ENCODE measurements at places on chromosomes 6 and 20.

- no peak for DNase-seq
These were observed 136.5 kb downstream of the ELOVL4 start for GRCh38 chr6:79810871-79811270.

- no peak for DNase-seq
These were observed 208.6 kb upstream of the MCHR2 start for GRCh38 chr6:100202417-100203194.

DNA sequence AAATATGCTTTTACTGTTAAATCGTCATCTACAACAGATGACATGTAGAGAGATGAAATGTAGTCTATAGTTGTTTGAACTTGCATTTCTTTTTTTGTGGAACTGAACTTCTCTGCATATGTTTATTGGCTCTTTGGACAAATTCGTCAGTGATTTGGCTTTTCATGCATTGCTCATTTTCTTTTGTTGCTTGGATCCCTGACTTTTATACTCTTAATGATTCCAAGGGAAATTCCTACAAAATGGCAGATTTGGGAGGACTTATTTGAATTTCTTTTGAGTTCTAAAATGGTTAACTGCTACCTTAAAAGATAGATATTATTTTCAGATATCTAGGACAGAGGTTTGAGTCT is 65.4 kb downstream of the UTRN start:
- no peak for DNase-seq

DNA sequence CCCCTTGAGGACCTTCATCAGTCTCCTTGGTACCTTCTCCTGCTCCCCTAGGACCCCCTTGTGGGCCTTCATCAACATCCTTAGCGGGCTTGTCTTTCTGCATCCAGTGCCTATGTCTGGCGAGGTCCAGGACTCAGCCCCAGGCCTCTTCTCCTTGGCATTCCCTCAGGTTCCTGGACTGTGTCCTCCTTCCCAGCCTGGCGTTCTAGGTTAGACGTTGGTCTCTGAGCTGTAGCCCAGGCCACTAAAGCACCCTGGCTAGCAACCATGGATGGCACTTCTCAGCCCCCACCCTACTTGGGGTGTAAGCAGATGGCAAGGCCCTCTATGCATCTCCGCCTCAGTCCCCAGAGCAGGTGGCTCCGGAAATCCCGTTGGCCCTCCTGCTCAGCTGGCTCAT is 51.5 kb upstream of the NNAT start:
- DNase-seq = no peak

- no peak for DNase-seq
These were observed 34.6 kb upstream of the SPACA1 start for GRCh38 chr6:88013015-88013414.

DNA sequence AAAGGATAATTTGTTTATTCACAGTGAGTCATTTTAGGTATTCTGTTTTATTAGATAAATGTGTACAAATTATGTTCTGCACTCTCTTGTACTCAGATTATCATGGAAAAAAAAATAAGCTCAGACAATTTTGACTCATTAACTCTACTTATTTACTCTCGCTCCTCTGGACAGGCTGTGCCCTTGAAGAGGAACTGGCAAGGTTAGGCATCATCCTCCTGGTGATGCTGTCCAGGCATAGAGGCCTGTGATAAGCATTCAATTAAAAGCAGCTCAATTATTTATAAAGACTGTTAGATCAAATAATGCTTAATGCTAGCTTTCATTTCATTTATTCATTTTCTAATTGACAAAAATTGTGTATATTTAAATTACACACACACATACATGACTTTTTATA is 518.5 kb downstream of the TENT5A start:
- no peak for DNase-seq

DNA sequence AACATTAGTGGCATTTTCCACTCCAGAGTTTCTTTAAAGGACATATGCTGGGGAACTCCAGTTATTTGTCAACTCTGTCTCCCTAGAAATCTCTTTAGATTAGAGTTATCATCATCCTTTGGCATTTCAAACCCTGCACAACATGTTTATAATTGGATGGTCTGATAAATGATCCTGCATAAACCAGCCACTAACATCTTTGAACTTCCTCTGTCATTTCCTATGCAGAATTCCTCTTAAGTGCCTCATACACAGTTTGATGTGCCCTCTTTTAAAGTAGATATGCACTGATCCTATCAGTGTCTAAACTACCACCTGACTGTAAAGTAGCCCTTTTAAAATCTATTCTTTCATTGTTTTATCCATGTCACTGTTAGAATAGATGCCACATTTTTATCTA is 306.3 kb upstream of the IRAK1BP1 start:
- no peak for DNase-seq

DNA sequence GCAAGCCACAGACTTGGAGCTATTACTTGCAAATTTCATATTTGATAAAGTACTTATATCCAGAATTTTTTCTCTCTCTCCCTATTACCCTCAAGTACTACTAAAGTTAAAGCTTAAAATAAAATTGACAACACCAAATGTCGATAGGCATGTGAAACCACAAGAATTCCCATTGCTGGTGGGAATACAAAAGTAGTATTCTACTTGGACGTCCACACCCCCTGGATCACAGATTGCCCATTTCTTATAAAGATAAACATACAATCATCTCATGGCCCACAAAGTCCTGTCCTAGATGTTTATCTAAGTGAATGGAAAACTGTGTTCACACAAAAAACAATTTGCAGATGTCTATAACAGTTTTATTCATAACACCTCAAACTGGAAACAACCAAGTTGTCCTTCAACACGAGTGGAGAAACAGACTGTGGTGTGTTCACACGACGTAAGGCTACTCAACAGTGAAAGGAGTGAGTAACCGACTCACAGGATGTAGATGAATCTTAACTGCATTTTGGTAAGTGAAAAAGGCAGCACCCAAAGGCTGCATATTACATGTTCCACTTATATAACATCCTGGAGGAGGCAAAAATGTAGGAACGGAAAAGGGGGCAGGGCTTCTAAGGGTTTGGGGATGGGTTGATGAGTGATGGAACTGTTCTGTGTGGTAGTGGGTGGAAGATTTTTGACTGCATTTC is 297.4 kb downstream of the THBS2 start:
- no peak for DNase-seq

GRCh38 chr20:8764344-8764962 is 304.4 kb upstream of the PLCB4 start:
- no peak for DNase-seq

GRCh38 chr6:151359486-151359885 is 31.9 kb downstream of the ZBTB2 start:
- no peak for DNase-seq

DNA sequence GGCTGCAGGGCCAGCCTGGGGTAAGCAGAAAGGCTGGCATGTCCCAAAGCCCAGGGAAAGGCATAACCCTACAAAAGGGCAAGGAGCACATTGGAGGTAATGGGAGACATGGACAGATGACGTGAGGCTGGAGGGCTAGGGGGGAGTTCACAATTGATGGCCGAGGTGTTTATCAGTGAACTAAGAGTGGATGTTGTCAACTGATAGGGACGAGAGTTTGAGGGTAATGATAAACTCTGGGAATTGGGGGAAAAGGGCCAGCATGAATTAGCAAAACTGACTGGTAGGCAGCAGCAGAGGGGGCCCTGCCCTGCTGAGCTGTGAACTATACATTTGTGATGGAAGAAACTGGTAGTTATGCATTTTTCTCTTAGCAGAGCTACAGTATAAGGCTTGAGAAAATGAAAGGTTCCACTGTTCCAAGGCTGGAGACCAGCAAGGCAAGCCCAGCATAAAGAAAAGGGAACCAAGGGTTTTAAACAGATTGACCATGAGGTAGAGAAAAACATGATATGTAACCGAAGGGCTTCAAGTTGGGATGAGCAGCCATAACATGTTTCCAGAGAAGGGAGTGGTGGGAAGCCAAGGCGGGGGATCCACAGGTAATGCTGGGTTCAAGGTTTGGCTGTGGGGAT is 98.1 kb upstream of the MLN start:
- no peak for DNase-seq

Measured in T-helper 9 cell (primary cell).